Spinal cord (tissue), 10 donors: ENCODE measurements at places on chromosomes 16 and 17. TPM values are rescaled to one million over a fixed set of nuclear protein-coding genes. Genes with fewer than 3 reads are reported as not detected.

Gene ODAD4
- 7.1 TPM for polyA plus RNA-seq

Gene CDH13
- polyA plus RNA-seq, result 76.4 TPM

Gene SLC16A3
- 19.1 TPM for polyA plus RNA-seq

Gene ARHGDIG
- 120 TPM for polyA plus RNA-seq

Gene TMC8
- 5.6 TPM for polyA plus RNA-seq

Gene GDPD1
- polyA plus RNA-seq, result 63.3 TPM

Gene NUP85
- polyA plus RNA-seq, result 63.0 TPM

Gene ESRP2
- 0.27 TPM for polyA plus RNA-seq

Gene NAT9
- polyA plus RNA-seq, result 52.1 TPM

Gene CLEC18C
- polyA plus RNA-seq, result 2.2 TPM

Gene SLC9A5
- 9.1 TPM for polyA plus RNA-seq

DNA sequence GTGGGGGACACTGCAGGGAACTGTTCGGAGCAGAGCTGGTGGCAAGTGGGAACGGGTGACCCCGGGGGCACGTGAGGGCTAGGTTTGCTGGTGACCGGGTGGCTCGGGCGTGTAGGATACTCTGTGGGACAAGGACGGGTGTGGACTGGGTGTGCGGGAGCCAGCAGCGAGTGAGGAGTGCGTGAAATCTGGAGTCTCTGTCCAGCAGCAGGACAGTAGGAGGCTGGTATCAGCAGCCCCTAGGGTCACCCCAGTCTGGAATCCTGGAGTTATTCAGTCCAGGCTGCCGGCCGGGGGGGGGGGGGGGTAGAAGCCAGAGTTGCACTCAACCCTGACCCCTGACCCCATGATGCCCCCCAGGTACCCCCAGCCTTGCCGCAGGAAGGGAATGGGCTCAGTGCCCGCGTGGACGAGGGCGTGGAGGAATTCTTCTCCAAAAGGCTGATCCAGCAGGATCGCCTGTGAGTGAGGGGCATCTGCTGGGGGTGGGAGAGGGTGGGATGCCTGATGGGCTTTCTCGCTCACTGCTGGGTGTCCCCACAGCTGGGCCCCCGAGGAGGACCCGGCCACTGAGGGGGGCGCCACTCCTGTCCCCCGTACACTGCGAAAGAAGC, 6.2 kb downstream of the ACD start:
- peaks cover 41% of the 10 kb centered on the region for H3K36me3 ChIP-seq
- DNase-seq, result no peak
- H3K4me3 ChIP-seq, result no peak overlapping the region
- no peak overlapping the region for H3K27ac ChIP-seq
- peaks cover 55% of the 10 kb centered on the region for H3K27me3 ChIP-seq

DNA sequence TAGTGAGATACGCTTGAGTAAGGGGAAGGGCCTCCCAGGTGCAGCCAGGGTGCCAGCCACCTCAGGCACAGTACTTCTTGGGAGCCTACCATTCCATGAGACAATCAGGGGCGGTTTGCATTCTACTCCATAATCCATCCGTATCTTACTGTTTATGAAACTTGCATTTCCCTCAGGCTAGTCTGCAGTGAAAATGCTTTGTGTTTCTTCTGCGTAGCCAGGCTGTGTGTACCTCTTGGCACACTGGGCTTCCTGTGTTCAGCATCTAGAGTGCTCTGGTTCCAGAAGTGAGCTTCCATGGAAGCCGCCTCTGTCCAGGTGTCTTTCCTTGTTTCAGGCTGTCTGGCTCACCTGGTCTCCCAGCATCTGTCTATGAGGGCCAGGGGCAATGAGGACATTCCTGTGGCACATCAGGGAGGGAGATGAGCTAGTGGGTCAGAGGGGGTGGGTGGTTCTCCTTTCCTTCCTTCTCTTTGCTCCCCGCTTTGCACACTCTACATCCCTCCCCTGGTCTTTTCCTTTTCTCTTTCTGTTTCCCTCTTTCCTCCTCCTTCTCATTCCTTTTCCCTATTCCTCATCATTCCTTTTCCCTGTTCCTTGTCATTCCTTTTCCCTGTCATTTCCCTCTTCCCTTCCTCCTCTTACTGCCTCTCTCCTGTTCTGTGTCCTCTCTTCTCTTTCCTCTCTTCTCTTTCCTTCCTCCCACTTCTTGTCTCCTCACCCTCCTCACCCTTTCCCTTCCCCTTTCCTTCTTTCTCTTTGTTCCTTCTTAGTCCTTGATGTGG, 386.5 kb downstream of the CPPED1 start:
- peak; percentile 34 for DNase-seq
- no peaks in the 10 kb centered on the region for H3K27me3 ChIP-seq
- H3K4me3 ChIP-seq, result no peak overlapping the region
- H3K36me3 ChIP-seq, result no peaks in the 10 kb centered on the region
- no peaks in the 10 kb centered on the region for H3K4me1 ChIP-seq
- no peak overlapping the region for H3K27ac ChIP-seq

DNA sequence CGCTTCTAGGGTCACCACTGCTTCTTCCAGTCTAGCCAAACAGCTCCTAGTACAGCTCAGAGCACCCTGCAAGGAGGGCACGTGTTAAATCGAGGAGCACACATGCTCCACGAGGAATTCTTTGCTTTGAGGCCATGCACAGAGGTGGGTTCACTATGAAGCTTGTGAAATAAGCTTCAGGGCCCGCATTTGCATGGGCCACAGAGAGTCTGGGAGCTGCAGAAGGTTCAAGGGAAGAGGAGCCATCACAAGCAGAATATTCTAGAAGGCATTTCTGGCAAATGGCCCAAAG, 55.3 kb downstream of the MYH13 start:
- no peaks in the 10 kb centered on the region for H3K27me3 ChIP-seq
- no peak for DNase-seq
- peaks cover 3% of the 10 kb centered on the region for H3K4me1 ChIP-seq
- H3K36me3 ChIP-seq, result no peaks in the 10 kb centered on the region
- no peak overlapping the region for H3K27ac ChIP-seq

GRCh38 chr16:51148678-51149228, 2.3 kb downstream of the SALL1 start:
- no peak for DNase-seq
- H3K4me1 ChIP-seq, result peaks cover 30% of the 10 kb centered on the region
- peaks cover 42% of the 10 kb centered on the region for H3K27me3 ChIP-seq
- peak overlapping the region; percentile 94 for H3K27ac ChIP-seq
- peaks cover 5% of the 10 kb centered on the region for H3K36me3 ChIP-seq
- H3K4me3 ChIP-seq, result peak overlapping the region; percentile 76

DNA sequence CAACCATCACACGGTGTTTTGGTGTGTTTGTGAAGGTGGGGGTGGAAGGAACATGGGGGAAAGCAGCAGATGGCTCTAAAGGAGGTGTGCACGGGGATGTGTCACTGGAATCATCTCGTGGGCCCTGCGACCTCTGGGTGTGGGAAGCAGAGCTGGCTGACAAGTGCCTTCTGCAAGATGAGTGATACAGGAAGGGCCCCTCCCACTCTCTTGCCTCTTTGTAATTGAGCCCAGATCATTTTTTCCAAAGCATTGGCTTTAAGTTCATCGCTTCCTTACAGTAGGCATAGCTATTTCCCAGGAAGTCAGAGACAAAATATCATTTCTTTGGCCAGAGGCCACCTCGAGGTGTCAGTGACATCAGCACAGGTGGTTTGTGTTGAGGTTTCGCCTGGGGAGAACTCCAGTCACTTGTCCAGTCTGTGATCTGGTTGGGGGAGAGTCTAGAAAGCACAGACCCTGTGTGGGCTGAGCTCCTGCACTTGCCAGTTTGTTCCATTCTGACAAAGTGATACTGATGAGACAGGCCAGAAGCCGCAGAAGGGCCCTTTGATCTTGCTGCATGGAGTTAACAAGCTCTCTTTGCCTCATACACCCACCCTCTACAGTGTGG, 20.6 kb upstream of the SNTB2 start:
- no peak overlapping the region for H3K27ac ChIP-seq
- no peak overlapping the region for H3K4me3 ChIP-seq
- H3K36me3 ChIP-seq, result peaks cover 57% of the 10 kb centered on the region
- no peak for DNase-seq

DNA sequence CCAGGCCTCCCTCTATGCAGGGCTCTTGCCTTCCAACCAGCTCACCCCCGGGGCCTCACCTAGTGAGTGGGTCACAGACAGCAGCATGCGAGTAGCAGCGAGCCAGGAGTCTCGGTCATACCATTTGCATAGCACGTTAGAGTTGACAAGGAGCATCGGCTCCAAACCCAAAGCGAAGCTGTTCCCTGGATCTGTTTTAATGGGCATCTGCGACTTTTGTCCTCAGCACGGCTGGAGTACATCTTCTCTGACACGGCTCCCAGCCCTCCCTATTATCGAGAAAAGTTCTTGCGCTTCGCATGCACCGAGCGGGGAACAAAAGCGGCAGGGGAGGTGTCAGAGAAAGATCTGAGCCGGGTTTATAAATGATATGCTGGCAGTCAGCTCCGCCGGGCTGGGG, 253.3 kb downstream of the MAF start:
- peaks cover 8% of the 10 kb centered on the region for H3K4me1 ChIP-seq

DNA sequence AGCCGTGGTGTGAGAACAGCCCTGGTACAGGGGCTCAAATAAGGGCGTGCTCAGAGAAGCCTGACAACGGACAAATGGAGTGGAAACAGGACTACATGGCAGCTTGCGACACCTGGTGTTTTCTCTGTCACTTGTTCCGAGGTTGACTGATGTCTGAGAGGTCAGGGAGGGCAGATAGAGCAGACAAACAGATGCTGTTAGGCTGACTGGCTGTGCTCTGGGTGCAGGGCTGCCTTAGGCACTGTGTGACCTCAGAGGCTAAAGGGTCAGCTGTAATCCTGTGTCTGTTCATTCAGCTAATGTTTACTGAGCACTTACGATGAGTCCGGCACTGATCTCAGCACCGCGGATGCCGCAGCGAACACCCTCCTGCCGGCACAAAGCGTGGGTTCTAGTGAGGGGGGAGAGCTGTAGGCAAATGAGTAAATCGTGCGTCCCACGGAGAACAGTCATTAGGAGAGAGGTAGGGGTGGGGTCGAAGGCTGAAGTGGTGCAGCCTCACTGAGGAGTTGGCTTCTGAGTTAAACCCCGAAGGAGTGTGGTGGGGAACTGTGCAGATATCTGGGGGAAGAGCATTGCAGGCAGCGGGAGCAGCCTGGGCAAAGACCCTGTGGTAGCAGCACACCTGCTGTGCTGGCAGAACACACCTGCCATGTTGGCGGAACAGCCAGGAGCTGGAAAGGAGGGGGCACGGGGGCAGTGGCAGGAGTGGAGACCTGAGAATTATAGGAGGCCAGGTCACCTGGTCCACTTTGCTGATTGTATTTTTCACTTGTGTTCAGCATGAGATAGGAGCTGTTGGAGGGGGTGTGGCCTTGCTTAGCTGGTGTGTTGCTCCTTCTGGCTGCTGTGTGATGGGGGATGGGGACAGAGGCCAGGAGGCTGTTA, 35.0 kb downstream of the GPT2 start:
- H3K36me3 ChIP-seq, result peaks cover 88% of the 10 kb centered on the region
- no peak overlapping the region for H3K4me3 ChIP-seq
- no peaks in the 10 kb centered on the region for H3K27me3 ChIP-seq
- peaks cover 38% of the 10 kb centered on the region for H3K4me1 ChIP-seq

- H3K36me3 ChIP-seq, result no peaks in the 10 kb centered on the region
- H3K27me3 ChIP-seq, result no peaks in the 10 kb centered on the region
- no peak overlapping the region for H3K4me3 ChIP-seq
Measured at GRCh38 chr16:72256398-72257066, 84.6 kb upstream of the PMFBP1 start.

- no peak for DNase-seq
- H3K4me3 ChIP-seq, result no peak overlapping the region
- H3K27me3 ChIP-seq, result no peaks in the 10 kb centered on the region
- H3K36me3 ChIP-seq, result peaks cover 19% of the 10 kb centered on the region
- H3K4me1 ChIP-seq, result peaks cover 10% of the 10 kb centered on the region
Measured at GRCh38 chr17:42849451-42850181, 1.4 kb upstream of the AOC3 start.

GRCh38 chr17:44529864-44530263, 26.7 kb upstream of the GPATCH8 start:
- H3K4me3 ChIP-seq, result no peak overlapping the region
- no peak overlapping the region for H3K27ac ChIP-seq
- DNase-seq, result no peak
- H3K4me1 ChIP-seq, result peaks cover 11% of the 10 kb centered on the region
- H3K36me3 ChIP-seq, result no peaks in the 10 kb centered on the region
- no peaks in the 10 kb centered on the region for H3K27me3 ChIP-seq

GRCh38 chr17:43442711-43443110, 41.1 kb upstream of the DHX8 start:
- no peaks in the 10 kb centered on the region for H3K36me3 ChIP-seq
- H3K4me3 ChIP-seq, result no peak overlapping the region
- DNase-seq, result no peak

DNA sequence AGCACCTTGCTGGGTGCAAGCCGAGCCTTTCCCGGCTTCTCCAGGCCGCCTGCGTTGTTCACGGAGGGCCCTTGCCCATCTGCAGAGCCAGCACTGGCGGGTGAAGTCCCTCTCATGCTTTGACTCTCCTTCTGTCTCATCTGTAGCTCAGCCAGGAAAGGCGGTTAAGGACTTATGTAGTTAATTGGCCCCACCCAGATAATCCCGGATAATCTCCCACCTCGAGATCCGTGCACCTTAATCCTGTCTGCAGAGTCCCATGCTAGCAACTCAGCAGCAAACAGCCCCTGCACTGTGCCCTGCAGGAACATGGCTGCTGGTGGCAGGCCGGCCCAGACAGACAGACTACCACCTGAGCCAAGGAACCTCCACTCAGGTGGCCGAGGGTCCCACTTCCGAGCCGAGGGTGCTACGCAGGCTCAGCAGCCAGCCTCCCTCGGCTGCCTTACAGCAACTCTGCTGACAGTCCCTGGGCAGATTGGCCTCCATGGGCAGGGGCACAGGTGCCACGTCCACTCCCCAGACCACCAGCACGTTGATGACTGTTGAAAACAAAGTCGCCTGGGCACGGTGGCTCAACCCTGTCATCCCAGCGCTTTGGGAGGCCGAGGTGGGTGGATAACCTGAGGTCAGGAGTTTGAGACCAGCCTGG, 16.9 kb downstream of the RAB40C start:
- H3K36me3 ChIP-seq, result peaks cover 36% of the 10 kb centered on the region
- H3K27ac ChIP-seq, result no peak overlapping the region
- DNase-seq, result no peak
- H3K4me1 ChIP-seq, result peaks cover 21% of the 10 kb centered on the region
- H3K27me3 ChIP-seq, result no peaks in the 10 kb centered on the region
- no peak overlapping the region for H3K4me3 ChIP-seq

DNA sequence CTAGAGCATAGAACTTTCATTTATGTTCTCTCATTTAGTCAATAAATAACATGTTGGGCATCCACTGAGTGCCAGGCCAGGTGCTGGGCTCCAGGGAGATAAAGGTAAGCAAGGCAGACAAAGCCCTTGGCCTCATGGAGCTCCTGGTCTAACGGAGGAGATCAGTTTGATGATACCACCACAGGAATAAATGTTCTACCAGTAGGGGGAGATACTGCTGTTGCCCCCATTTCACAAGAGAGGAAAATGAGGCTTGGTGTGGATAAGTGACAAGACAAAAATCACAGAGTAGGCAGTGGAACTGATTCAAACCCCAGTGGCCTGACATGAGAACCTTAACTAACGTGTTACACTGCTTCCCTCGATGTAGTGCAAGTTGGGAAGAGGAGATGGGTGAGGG, 80.4 kb upstream of the ERCC4 start:
- no peak overlapping the region for H3K27ac ChIP-seq
- no peak overlapping the region for H3K4me3 ChIP-seq
- no peaks in the 10 kb centered on the region for H3K36me3 ChIP-seq
- no peaks in the 10 kb centered on the region for H3K27me3 ChIP-seq
- no peaks in the 10 kb centered on the region for H3K4me1 ChIP-seq
- DNase-seq, result no peak

GRCh38 chr17:73769479-73769878, 125.2 kb upstream of the SDK2 start:
- H3K4me3 ChIP-seq, result no peak overlapping the region
- peaks cover 16% of the 10 kb centered on the region for H3K4me1 ChIP-seq
- no peak for DNase-seq
- H3K36me3 ChIP-seq, result no peaks in the 10 kb centered on the region
- H3K27me3 ChIP-seq, result peaks cover 2% of the 10 kb centered on the region

- no peak for DNase-seq
- no peak overlapping the region for H3K27ac ChIP-seq
- H3K36me3 ChIP-seq, result no peaks in the 10 kb centered on the region
- H3K27me3 ChIP-seq, result peaks cover 14% of the 10 kb centered on the region
- H3K4me3 ChIP-seq, result no peak overlapping the region
Measured at GRCh38 chr17:35428229-35428628, 4.1 kb downstream of the SLFN12 start.
